ENCODE measurements at places on chromosomes 12 and 14.

DNA sequence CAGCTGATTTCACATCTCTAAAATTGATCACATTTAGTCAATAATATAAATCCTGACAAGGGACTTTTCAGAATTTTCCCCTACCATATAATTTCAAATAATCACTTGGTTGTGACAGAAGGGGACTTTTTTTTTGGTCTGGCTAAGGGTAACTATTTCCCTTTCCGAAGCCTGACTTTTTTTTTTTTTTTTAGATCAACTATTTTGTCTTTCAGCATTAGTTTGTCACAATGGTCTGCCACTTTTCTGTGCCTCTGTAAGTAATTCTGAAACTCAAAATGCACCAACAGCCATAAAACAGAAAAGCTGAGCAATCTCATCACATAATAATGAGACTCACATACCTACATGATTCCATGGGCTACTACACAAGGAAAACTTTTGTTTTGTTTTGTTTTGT lies 266.4 kb downstream of the SSPN start:
- no peak overlapping the region for H3K27ac ChIP-seq
- H3K4me3 ChIP-seq = no peak overlapping the region
- H3K36me3 ChIP-seq = no peaks in the 10 kb centered on the region
- no peaks in the 10 kb centered on the region for H3K4me1 ChIP-seq
- H3K27me3 ChIP-seq = no peaks in the 10 kb centered on the region

DNA sequence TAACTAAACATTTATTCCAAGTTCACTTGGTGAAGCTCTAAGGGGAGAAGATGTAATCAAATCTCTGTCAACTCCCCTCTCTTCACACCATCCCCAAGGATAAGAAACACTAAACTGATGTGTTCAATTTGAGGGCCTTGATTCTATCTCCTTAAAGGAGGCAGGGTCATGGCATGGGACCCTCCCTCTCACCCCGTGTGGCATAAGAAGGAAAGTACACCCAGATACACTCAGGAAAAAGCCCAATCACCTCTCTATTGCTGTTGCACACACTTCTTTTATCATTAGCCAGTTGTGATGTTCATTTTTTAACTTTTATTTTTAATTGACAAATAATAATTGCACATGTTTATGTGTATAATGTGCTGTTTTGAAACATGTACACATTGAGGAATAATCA lies 35.1 kb downstream of the WASHC3 start:
- DNase-seq = no peak
- no peak overlapping the region for H3K4me3 ChIP-seq
- no peak overlapping the region for H3K27ac ChIP-seq
- H3K4me1 ChIP-seq = peaks cover 18% of the 10 kb centered on the region
- no peaks in the 10 kb centered on the region for H3K27me3 ChIP-seq

DNA sequence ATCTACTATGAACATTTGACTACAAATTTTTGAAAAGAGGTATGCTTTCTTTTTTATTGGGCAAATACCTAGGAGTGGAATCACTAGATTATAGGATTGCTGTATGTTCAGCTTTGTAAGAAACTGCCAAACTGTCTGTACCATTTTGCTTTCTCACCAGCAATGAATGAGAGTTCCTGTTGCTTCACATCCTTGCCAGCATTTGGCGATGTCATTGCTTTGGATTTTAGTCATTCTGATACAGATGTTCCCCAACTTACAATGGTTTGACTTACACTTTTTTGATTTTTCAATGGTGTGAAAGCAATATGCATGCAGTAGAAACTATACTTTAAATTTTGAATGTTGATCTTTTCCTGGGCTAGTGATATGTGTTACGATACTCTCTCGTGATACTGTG lies 328.7 kb downstream of the RAD51B start:
- no peaks in the 10 kb centered on the region for H3K36me3 ChIP-seq
- H3K27ac ChIP-seq = no peak overlapping the region
- DNase-seq = no peak
- no peaks in the 10 kb centered on the region for H3K27me3 ChIP-seq

DNA sequence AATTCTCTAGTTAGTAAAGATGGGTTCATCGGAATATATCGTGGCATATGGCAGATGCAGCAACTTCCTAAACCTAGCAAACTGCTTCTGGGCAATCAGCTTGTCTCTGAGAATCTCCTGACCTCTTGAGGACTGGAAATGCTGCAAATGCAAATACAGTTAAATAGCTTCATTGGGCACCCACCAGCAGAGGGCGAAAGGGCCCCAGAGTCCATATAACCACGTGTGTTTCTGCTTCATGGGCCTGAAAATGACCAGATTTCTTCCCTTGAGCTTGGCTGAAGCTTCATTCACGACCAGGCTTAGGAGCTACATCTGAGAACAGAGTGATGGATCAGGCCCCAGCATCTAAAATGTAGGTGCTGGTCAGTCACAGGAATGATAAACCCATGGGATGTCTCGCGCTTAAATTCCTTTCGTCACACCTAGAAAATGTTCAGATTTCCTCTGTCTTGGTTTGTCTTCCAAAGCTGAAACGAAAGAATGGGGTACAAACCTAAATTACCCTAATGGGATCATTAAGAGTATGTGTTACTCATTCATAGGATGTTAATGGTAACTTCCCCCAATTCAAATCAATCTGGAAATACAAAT lies 1482.5 kb upstream of the TMEM132C start:
- DNase-seq = no peak
- H3K27me3 ChIP-seq = no peaks in the 10 kb centered on the region
- H3K27ac ChIP-seq = no peak overlapping the region
- no peak overlapping the region for H3K4me3 ChIP-seq
- H3K36me3 ChIP-seq = no peaks in the 10 kb centered on the region

- H3K4me1 ChIP-seq = peaks cover 30% of the 10 kb centered on the region
- no peak overlapping the region for H3K27ac ChIP-seq
- H3K36me3 ChIP-seq = no peaks in the 10 kb centered on the region
Observed at GRCh38 chr12:89695830-89696229, 12.8 kb downstream of the ATP2B1 start.

- no peak for DNase-seq
- no peak overlapping the region for H3K27ac ChIP-seq
- no peak overlapping the region for H3K4me3 ChIP-seq
- no peaks in the 10 kb centered on the region for H3K36me3 ChIP-seq
- H3K27me3 ChIP-seq = peaks cover 45% of the 10 kb centered on the region
Observed at GRCh38 chr14:100906420-100906819, 2.9 kb upstream of the RTL1 start.

All from tibial nerve (tissue), 4 donors.